ENCODE measurements at places on chromosomes 3 and 15.

GRCh38 chr15:41564286-41564959 lies 5.4 kb downstream of the TYRO3 start:
- DNase-seq: peak; percentile 67

DNA sequence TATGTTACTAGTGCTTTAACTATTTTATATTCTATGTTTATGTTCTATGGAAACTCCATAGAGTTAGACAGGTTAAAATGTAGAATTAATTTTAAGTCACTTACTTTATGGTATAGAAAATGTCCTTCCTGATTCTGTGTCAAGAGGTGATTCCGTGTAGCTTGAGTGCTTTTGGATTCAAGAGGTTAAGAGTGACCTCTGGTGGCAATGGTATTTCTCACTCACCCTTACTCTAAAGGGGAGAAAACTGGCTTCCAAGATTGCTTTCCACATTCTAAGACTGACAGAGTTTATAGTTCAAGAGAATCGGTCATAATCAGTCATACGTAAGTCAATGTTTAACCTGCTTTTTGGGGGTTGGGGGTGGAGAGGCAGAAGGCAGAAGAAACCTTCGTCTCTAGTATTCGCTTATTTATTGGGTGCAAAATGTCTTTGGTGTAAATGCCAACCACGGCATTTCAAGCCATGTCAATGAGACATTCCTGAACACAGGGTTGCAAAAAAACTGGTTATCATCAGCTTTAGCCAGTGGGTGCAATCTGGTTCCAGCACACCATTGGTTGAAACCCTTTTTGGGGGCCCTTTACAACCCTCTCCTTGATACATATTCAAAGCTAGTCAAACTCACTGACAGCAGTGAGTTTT lies 92.0 kb upstream of the VGLL3 start:
- DNase-seq: peak; percentile 15

GRCh38 chr3:131053043-131053859 lies 26.6 kb downstream of the NEK11 start:
- DNase-seq: no peak

DNA sequence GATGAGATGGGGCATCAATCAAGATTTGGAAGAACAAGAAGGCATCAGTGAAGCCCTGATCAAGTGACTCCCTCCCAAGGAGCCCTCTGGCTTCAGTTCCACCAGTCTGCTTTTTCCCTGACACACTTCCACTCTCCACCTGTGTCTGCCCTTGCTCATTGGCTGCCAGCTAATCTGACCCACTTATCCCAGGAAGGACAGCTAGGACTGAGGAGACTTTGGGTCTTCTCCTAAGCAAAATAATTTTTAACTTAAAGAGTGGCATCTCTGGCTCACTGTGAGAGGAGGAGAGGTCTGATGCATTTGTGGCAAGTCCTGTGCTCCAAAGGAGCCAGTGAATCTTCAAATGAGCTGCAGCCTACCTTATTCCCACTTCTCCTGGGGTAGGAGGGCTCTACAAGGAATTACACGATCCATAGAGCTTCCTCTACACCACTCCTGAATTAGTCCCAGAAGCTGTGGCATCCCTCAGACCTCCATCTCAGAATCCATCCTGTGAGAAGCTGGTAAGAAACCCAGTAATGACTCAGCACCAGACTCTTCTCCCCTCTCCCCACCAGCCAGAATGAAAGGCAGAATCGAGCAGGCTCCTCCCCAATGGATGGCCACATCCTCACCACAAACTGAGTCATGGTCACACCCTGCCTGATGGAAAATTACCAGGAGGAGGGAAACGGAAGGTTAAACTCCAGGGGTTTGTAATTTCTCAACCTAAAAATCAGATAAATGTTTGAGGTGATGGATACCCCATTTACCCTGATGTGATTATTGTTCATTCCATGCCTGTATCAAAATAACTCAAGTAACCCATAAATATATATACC lies 6.3 kb upstream of the PKM start:
- DNase-seq: no peak

DNA sequence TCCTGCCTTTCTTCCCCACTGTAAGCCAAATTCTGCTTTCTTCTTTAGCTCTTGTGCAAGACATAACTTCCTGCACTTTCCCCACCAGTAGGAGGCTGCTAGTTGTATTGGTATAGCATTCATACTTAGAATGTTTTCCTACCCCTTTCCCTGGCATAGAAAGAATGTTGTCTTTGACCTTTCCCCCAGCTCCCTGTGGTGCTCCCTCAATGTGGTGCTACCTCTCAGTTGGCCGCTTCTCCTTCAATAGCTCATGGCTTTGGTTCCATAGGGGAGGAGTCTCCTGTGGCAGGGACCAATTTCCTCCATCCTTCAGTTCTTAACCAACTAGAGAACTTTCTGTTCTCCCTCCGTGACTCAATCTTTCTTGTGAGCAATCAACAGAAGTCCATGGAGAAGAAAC lies 67.5 kb upstream of the AKAP13 start:
- DNase-seq: no peak

GRCh38 chr3:160401291-160402095 lies 2.0 kb downstream of the SMC4 start:
- DNase-seq: peak; percentile 56

- no peak for DNase-seq
Observed at GRCh38 chr15:43920254-43920600, 93.4 kb downstream of the WDR76 start.

DNA sequence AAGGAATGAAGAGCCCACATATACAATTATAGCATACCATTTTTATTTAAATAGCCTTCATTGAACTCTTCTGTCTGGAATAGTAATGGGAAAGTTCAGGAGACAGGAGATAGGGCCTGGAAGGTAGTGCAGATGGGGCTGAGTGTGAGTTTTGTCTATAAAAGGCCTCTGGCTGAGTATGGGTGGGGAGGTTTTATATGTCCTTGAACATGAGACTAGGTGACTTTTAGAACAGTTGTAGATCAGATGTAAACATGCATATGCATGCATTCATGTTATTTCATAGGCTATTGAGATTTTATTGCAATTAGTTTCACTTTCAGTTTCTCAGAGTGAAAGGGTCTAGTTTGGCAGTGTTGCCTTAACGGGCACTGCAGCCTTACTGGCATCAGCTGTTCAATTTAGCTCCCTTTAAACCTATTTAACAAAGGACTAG lies 27.1 kb downstream of the CGGBP1 start:
- DNase-seq: peak; percentile 17

DNA sequence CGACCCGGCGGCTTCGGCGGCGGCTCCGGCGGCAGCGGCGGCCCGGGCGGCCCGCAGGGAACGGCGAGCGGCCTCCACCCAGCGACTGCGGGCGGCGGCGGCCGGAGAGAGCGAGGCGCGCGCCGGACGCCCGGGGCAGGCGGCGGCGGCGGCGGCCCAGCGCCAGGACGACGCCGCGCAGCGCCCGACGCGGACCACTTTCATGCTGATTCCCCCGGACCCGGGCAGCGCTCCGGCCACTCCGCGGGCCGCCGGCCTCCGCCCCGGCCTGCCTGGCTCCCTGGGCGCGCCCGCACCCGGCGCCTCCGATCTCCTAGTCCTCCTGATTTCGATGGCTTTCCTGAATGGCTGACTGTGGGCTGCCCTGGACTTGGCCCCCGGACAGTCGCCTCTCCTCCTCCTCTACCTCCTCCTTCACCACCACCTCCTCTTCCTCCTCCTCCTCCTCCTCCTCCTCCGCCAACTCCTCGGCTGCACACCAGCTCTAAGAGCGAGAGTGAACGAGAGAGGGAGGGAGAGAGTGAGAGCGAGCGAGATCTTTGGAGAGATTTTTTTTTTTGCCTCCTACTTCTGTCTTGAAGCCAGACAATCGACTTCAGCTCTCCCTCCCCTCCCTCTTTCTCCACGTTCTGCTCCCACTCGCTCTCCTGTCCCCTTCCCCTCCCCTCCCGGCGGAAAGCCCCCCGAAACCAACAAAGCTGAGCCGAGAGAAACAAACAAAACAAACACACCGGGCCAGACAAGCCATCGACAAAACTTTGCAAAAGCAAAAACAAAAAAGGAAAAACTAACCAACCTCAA lies 844 bp downstream of the NR2F2 start:
- DNase-seq: peak; percentile 70

- no peak for DNase-seq
Observed at GRCh38 chr15:45333550-45333949, 44.8 kb downstream of the GATM start.

All from right kidney (tissue), 9 donors.